Stimulated activated naive CD4-positive, alpha-beta T cell treated with Interleukin-2 at 50 U/mL for 16 hours (primary cell): ENCODE measurements at places on chromosomes 1 and 21.

GRCh38 chr1:201405484-201405831, 6.3 kb upstream of the LAD1 start:
- DNase-seq, result no peak

GRCh38 chr21:43892984-43893535, 28.0 kb downstream of the AGPAT3 start:
- DNase-seq, result no peak

DNA sequence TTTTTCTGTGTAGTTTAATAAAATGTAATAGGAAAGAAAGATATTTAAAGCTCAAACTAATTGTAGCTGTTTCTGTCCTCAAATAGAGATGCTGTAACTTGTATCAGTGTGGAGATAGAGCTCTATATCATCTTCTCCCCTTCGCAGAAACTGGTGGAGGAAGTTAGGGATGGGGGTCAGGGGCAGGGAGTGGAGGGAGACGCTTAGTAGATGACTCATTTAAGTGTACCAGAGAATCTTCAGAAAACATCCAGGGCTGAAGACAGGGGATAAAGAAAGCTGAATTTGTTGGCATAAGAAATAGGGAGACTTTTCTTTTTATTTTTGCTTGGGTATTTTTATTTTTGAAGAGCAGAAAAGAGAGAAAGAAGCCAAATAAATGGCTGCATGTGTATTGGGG, 282.6 kb upstream of the DPYD start:
- DNase-seq, result no peak

DNA sequence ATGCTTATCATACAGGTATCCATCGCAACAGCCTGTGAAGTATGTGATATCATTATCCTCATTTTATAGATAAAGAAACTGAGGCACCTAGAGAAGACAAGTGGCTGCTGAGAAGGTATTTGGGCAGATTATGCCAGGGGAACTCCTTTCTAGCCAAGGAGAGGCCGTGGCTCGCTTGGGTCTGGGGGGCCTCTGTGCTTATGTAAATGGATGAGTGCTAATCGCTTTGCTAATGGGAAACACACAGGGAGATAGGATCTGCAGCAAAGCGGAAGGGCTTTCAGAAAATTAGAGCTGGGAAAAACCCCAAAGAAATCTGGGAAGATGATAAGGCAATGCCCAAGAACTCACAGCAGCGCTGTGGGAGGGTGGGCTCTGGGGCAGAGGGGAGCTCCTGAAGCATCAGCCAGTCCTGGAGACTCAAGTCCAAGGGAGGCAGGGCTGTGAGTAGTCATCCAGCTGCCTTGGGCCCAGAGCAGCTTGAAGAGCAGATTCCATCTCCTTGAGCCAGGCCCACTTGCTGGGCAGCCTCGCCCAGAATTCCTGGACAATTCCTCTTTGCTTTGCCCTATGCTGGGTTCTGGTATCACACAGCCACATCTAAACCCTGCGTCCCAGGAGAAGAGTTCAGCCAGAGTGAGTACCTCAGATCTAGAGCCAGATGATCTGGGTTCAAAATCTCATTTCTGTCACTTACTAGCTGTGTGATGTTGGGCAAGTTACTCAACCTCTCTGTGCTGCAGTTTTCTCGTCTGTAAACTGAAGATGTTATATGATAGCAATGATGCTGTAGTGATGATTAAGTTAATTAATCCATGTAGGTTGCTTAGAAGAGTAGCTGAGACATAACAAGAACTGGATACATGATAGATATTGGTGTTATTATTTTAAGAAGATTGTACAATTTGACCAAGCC, 36.7 kb downstream of the FOXD2 start:
- no peak for DNase-seq
